ENCODE measurements at places on chromosomes 2 and 18.

DNA sequence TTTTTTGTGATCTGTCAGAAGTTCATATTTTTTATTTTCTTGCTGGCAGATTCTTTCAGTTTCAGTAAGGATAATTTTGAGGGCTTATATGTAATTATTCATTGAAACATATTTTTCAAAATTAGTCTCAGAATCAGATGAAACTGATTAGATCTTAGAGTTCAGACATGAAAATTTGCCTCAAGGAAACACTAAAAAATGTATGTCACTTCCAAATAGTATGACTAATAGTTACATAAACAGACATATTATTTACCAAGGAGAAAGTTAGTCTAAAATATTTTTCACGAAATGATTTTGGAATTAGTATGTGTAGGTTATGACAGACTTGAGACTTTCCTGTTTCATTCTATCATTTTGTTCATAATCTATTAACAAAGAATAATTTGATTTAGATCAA lies 628.6 kb downstream of the CCDC85A start:
- no peak for DNase-seq

GRCh38 chr2:230931556-230932231 lies 6.7 kb upstream of the GPR55 start:
- no peak for DNase-seq

- no peak for DNase-seq
These were observed 45.9 kb upstream of the TXNDC2 start for GRCh38 chr18:9839853-9840252.

GRCh38 chr2:187078297-187078696 lies 229.3 kb upstream of the ZSWIM2 start:
- DNase-seq = no peak

GRCh38 chr2:68062680-68063387 lies at the start of gene C1D:
Gene C1D, minus strand, starts transcription at chr2:68063004. Its CDS starts 15,694 bp downstream, at chr2:68047310.
- peak; percentile 94 for DNase-seq

GRCh38 chr2:66032226-66032775 lies 402.6 kb upstream of the MEIS1 start:
- DNase-seq = no peak
